ENCODE measurements at places on chromosomes 2 and 18.

DNA sequence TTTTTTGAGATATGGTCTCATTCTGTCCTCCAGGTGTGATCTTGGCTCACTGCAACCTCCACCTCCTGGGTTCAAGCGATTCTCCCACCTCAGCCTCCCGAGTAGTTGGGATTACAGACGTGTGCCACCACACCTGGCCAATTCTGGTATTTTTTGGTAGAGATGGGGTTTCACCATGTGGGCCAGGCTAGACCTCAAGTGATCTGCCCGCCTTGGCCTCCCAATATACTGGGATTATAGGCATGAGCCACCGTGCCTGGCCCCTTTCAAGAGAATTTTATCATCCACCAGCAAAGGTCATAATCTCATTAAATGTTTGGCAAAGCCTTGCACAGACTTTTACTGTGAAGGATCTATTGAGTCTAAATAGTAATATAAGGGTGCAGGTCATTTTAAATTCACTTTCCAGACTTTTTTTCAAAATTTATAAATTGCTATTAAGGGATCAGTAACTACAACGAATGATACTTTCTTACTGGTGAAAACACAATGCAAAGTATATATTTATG lies 2.5 kb downstream of the HADHA start:
- no peak for DNase-seq

- DNase-seq = no peak
These were observed 1214.4 kb downstream of the LRP1B start for GRCh38 chr2:140916410-140916809.

- no peak for DNase-seq
These were observed 5.2 kb upstream of the MRPL33 start for GRCh38 chr2:27766287-27766661.

GRCh38 chr2:107428781-107429180 lies 397.9 kb upstream of the RGPD4 start:
- no peak for DNase-seq

DNA sequence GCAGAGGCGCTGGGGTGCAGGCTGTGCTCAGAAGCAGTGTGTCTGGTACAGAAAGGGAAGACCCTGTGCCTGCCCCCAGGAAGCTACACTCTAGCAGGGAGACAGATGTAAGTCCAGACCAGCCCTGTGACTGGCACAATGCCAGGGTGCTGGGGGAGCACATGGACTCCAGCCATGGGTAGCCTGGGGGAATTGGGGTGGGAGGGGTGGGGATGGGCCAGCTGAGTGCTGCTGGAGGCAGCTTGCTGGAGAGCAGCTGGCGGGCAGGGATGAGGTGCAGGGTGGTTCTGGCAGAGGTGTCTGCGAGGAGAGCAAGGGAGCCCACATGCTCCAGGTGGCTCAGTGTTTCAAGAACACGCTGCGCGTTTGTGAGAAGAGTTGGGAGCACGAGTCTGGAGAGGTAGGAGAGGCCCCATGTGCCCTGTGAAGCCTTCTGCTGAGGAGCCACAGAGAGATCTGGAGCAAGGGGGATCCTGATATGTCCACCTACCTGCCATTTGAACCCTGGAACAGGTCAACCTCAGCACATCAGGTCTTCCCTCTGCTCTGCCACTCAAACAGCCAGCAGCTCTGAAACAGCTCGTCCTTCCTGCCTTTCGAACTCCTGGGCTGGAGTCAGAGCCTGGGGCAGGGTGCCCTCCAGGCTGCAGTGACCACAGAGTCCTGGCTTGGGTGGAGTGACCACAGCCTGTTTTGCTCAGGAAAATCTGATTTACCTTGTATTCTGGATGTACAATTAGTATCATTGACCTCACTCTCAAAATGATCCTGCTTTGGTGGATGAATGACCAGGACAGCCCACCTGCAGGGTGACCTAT lies 15.1 kb downstream of the ALLC start:
- DNase-seq = no peak

GRCh38 chr2:207040696-207041095 lies 101.4 kb downstream of the CPO start:
- no peak for DNase-seq

DNA sequence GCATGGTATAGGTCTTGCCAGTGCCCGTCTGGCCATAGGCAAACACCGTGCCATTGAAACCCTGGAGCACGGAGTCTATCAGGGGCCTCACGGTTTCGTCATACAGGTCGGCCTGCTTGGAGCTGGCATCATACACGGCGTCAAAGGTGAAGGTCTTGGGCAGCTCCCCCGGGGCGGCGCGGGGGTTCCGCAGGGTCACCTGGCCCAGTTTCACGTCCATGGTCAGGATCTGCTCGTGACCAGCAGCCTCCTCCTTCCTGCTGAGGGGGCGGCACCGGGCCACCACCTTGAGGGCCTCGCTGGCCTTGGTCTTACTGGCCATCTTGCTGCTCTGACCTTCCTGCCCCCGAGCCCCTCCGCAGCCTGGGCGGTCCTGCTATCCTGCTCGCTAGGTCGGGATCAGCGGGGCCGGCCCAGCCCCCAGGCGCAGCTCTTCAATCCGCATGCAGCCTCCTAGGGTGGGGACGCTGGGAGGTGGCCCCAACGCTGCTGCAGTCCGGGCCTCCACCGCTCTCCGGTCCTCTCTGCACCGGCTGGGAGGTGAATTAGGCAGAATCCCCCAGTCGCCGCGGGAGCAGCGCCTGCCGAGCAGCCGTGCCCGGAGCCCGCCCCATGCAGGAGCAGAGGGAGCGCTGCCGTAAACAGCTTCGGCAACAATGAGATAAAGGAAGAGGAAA lies 563 bp downstream of the KIF3C start:
- DNase-seq = no peak

GRCh38 chr2:39431592-39432316 lies 5.3 kb downstream of the MAP4K3 start:
- DNase-seq = no peak

- no peak for DNase-seq
These were observed 304.7 kb downstream of the PTPRM start for GRCh38 chr18:7871560-7872456.

DNA sequence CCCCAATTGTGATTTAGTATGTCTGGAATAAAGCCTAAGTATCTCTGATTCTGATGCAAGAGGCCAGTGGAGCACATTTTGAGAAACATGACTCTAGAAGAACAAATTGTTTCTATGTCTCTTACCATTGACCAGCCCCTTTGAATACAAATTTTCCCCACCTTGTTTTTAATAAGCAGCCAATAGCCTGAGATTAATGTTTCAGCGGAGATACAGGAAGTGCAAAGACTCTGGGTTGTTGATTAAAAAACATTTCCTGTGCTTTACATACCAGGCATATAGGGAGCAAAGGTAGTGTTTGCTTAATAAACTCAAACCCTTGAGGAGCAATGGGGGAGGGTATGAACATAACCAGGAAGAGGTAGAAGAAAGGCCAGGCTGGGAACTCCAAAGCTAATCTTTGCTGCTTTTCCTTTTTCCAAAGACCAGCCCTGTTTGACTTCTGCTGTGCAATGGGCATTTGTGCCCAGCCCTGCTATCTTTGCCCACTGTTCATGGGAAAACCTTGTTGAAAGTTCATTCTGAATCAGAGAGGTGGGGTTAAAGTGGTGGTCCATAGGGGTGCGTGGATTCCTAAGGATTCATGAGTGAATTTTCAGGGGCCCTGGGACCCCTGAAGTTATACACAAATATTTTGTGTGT lies 29.3 kb downstream of the UPP2 start:
- no peak for DNase-seq

DNA sequence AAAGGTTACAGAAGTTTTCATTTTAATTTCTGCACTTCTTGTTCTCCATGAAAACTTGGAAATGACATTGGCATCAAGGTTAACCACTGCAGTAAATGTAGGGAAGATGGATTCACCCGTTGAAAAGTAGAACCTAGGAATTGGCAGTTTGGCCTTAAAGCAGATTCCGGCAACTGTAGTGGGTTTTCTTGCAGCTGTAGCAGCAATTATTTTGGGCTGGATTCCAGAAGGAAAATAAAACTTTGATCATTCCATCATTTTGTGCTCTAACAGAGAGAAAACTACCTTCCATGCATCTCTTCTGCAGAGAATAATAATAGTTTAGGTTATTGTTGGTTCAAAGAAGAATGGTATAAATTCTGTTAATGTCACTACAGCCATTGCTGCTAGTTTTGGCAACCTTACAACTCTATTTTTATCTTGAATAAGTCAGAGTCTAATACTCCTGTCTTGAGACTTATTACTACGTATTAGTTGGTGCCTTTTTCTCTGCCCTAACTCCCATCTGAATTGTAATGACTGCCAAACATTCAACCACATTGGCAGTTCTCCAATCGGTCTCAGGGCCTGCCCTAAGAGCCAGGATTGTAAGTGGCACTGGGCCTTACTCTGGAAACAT lies 178.1 kb upstream of the PIEZO2 start:
- no peak for DNase-seq

DNA sequence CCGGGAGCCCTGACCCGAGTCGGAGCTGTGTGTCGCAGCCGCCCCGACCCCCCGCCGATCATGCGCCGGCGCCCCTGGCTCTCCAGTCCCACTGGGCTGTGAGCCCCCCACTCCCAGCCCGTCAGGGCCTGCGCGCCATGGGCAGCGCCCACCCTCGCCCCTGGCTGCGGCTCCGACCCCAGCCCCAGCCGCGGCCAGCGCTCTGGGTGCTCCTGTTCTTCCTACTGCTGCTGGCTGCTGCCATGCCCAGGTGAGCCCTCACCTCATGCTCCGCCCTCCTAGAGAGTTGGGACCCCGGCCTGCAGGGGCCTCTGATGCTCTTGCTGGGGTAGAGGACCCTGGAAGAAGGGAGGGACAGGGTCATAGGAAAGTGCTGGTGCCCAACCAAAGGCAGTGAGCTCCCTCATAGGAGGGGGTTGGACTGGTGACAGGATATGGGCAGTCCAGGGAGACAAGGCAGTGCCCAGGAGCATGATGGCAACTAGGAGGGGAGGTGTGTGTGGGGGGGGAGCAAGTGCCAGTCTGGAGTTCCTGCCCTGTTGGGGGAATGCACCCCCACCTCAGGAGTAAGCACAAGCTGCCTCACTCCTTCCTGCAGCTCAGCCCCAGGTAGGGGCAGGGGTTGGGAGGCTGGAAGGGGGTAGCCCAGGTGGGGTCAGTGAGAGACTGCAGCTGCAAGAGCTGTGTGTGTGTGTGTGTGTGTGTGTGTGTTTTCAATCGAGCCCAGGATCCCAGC lies 375 bp downstream of the WNT10A start:
- no peak for DNase-seq

GRCh38 chr2:102055346-102055990 lies 63.7 kb downstream of the IL1R2 start:
- DNase-seq = no peak

DNA sequence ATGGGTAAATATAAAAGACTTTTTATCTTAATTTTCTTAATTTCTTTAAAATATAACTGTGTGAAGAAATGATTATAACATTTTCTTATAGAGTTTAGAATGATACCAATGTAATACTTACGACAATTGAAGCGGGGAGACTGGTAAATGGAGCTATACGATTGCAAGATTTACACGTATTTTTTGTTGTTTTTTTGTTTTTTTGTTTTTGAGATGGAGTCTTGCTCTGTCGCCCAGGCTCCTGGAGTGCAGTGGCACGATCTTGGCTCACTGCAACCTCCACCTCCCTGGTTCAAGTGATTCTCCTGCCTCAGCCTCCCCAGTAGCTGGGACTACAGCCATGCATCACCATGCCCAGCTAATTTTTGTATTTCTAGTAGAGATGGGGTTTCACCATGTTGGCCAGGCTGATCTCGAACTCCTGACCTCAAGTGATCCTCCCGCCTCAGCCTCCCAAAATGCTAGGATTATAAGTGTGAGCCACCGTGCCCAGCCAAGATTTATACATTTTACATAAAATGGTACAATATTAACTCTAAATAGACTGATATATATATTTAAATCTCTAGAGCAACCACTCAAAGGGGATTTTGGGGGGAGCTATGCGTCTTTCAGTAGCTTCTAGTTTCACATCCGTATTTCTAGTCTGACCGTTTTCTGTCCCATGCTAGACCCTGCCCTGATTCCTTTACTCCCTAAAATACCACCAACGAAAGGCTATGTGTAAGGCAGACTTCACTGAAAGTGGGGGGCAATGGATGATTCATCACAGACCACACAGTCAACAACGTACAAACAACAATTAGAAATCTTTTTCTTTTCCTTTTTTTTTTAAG lies 28.2 kb upstream of the ATG16L1 start:
- DNase-seq = no peak

GRCh38 chr2:59851836-59852475 lies 701.5 kb downstream of the BCL11A start:
- no peak for DNase-seq

DNA sequence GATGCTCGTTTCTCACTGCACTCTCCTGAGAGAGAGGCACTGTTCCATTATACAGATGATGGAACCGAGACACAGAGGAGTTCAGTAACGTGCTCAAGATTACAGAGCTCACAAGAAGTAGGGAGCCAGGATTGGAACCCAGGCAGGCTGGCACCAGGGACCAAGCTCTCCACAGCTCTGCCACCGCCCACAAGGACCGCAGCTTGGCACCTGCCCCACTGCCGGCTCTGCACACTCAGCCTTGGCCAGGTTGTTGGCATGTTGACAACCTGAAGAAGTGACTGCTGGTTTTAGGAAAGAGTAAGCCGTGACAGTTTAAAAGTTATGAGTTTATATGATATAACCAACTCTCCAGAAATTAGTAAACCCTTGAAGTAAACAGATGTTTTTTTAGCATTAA lies 48.0 kb upstream of the ITM2C start:
- no peak for DNase-seq

GRCh38 chr2:12412898-12413305 lies 303.8 kb upstream of the TRIB2 start:
- DNase-seq = no peak

- DNase-seq = no peak
These were observed 116.4 kb downstream of the INO80D start for GRCh38 chr2:205969584-205969983.

DNA sequence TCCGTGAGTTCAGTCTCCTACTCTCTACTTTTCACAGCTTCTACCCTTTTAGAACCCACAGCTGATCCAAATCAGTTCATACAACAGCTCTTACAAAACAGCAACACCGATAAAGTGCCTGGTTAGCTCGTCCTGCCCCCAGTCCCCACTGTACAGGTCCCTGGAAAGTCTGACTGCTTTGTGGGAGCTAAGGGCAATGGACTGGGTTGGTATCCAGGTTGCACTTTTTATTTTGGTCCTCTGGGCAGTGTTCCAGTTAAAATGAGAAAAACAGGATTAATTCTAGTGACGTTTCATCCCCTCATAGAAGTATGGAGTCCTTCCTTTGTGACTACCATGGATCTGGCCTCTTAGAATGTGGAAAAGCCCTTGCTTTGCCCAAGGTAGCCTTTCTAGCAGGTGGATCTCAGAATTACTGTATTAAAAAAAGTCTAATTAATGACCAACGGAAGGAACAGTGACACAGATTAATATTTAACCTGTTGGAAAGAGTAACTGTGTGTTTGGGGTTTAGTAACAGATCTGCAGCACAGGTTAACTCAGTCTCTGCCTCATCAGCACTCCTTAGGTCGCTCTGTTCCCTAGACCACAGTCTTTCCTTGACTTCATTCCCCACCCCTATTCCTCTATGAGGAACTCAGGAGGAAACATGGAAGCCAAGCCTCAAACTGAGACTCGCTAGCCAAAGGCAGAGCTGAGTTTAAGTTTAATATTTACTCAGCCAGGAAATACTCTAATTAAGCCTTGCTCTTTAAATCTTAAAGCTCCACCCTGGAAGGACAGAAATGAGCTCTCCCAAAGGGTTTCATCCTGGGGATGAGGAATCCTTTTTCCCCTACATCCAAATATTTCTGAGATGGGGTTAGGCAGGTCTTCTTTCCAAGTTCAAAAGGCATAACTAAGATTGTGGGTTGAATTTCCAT lies 52.8 kb upstream of the ITGA6 start:
- DNase-seq = no peak

GRCh38 chr18:62721839-62722795 lies 6.8 kb downstream of the PHLPP1 start:
- DNase-seq = no peak

Data from stimulated activated CD8-positive, alpha-beta memory T cell treated with anti-CD3 and anti-CD28 coated beads, Interleukin-4, amount 100 ng/mL, for 1 hour (primary cell).